Suppressor macrophage treated with lipopolysaccharide for 4 hours (primary cell): ENCODE measurements at places on chromosomes 2 and 18.
A peak's percentile ranks its signal among the peaks of the same experiment; 100 is the strongest.

GRCh38 chr2:163732727-163733126 is 3.1 kb downstream of the FIGN start:
- no peak for DNase-seq

DNA sequence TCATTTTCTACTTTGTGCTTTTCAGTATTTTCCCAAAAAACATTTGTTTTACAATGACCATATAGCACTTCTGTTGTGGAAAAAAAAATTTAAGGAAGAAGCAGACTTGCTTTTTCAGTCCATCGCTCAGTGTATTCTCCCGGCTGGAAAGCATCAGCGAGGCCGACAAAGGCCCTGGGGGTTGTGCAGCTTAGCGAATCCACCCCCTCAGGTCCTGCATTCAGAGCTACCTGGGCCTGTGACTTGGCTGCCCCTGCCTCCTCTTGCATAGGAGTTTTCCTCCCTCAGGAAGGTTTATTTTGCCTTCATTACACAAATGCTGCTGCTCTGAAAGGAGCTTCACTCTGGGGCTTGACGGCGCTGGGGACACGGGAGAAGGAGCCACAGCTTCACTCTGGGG is 244.4 kb upstream of the MGAT5 start:
- no peak for DNase-seq

- no peak for DNase-seq
These were observed 49.2 kb upstream of the LGALSL start for GRCh38 chr2:64404743-64405142.

DNA sequence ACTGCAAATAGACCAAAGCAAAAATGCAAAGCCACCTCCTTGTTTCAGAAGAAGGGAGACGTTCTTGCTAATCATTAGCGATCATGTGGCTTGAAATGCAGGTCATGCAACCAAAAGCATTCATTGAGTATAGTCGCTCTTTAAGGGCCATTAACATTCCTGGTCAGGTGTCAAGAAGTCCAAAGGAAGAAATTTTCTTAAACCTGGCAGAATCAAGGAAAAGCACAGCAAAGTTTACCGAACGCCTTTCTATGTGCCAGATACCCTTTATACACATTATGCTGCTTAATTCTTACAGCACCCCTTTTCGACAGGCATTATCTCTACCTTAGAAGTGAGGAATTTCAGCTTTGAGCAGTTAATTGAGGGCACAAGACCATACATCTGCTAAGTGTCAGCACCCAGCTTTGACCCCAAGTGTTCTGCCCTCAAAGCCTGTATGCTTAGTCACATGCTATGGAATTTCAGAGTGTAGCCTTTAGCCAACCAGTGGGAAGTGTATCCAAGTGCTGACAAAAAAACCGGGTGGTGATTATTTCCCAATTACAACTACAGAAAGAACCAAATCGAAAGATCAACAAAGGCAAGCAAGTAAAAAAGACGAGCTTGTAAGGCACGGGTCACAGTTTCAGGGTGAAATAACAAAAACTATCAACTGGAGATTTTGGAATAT is 70.8 kb downstream of the EPHA4 start:
- DNase-seq, result no peak

GRCh38 chr2:3630631-3631030 is 27.4 kb upstream of the ALLC start:
- no peak for DNase-seq

DNA sequence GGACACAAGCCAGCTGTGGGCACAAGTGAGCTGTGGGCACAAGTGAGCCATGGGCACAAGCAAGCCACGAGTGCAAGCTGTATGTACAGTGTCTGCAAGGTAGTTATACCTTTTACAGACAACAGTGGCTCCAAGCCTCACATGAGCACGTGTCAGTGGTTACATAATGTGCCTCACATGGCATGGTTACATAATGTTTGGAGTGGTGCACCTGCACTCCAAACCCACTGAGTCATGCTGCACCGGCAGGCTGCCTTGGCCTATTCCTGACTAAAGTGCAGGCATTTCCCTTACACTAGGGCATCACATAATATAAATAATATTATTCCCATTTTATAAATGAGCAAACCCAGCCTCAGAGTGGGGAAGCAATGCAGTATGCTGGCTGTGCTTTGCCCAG is 62.6 kb downstream of the MARCO start:
- DNase-seq, result no peak

DNA sequence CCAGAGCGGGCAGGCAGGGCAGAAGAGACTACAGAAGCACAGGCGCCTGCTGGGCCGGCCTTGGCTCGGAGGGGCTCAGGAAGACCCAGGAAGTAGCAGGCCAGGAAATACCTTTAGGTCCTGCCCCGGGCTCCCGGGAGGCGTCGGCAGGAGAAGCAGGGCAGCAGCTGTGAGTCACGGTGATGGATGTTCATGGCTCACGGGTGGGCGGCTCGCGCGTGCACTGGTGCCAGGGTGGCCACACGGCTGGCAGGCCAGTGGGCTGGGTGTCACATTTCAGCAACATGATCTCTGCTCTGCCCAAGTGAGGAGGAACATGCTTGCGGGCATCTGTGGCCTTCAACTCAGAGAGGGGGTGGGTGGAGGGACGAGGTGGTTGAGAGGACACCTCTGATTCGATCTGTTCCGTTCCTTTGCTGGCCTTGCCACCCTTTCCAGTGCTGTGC is 139.3 kb downstream of the KLHL29 start:
- DNase-seq, result no peak

GRCh38 chr2:39150102-39150562 is 29.3 kb upstream of the SOS1 start:
- no peak for DNase-seq

DNA sequence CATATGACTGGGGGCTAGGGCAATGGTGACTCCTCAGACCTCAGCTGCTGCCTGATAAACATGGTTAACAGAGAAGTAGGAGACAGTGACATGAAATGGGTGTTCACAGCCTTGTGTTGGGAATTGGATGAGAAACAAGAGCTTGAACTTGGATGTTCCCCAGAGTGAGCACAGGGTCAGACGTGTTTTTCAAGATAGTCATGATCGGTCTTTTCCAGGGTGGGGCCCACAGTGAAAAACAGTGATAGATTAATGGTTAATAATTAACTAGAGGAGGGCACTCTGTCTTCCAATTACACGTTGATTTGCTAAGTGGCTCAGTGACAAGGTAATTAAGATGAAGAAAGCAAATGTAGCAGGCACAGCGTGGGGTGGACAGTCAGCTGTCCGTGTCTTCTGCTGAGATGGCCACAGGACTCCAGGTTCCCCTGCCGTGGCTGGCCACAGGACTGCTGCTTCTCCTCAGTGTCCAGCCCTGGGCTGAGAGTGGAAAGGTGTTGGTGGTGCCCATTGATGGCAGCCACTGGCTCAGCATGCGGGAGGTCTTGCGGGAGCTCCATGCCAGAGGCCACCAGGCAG is at the start of gene UGT1A3:
TSS of gene UGT1A3 (plus strand) at position 320 of the 579 bp plus-strand sequence. CDS start at position 405, 85 bp downstream.
- DNase-seq, result no peak

- peak; percentile 43 for DNase-seq
These were observed 49.9 kb upstream of the CALCRL start for GRCh38 chr2:187497858-187498463.

GRCh38 chr2:101012054-101012705 is 10.1 kb downstream of the RPL31 start:
- DNase-seq, result no peak

DNA sequence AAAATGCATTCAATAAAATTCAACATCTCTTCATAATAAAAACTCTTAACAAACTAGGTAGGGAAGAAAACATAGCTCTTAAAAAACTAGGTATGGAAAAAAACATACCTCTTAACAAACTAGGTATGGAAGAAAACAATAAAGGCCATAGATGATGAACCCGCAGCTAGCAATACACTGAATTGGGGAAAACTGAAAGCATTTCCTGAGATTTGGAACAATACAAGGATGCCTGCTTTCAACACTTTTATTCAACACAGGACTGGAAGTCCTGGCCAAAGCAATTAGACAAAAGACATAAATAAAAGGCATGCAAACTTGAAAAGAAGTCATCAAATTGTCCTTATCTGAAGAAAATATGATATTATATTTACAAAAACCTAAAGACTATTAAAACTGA is 67.8 kb downstream of the NCKAP1 start:
- DNase-seq, result no peak

- DNase-seq, result peak; percentile 70
These were observed 685 bp downstream of the SMAD4 start for GRCh38 chr18:51030537-51031258.

DNA sequence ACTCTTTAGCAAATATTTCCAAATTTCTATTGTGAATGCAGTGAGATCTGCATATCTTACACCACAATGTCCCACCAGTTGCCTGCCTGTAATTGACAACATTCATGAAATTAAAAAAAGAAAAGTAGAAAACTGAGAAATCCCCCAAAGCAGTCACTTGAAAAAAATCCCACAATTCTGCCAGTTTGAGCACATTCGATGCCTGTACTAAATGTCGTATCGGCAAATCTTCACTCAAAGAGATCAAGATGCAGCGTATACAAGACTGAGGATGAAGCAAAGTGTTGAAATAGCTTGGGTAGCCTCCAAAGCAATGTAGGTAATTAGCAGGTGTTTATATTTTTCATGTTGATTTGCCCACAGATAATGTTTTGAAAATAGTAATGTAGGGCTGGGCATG is 186.7 kb upstream of the ZEB2 start:
- no peak for DNase-seq

DNA sequence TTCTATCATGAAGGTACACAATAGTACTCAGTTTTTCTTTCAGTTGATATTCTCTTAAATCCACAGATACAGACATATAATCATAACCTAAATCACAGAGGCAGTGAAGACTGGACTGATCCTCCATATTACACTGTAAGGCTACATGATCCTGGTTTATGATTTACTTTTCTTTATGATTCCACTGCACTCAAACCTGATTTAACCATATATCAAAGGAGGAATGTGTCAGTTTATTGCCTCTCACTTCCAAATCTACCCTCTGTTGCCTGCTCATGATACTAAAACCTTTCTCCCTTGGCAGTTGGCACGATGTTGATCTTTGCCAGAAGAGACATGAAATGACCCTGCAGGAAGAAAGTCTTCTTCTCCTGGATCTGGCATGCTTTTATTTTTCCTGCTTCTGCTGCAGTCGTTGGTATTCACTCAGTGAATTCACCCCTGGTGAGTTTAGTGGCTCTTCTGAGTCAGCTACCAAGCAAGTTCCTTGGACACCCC is 426.4 kb downstream of the MBD2 start:
- no peak for DNase-seq

DNA sequence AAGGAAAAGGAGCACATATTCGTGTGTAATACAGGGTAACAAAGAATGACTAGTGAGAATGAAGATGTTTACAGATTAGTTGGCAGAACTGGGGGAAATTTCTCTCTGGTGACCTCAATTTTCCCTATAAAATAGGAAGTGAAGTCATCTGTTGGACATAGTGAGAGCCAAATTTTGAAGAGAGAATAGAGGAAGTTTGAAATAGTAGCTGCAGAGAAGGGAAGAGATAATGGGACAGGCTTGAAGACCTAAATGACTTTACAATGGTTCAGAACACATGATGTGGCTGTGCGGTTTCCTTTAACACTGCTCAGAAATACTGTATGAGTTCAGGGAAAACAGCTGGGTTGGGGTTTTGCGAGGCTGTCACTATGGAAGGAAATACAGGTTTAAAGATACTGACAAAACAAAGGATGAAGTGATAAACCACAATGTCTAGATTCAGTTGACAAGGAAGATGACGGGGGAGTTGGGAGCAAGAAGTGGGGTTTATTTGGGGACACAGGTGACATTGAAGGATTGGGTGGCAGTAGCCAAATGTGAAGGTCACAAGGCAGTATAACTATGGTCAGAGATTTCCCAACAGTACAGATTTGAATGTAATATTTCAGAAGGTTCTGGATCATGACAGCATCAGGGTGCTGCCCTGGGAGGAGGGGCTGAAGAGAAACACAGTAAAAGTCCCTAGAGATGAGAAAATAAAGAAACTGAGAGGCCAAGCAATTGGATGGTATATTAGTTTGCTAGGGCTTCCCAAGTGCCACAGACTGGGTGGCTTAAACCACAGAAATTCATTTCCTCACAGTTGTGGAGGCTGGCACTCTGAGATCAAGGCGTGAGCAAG is 82.6 kb upstream of the TANK start:
- peak; percentile 95 for DNase-seq

- DNase-seq, result peak; percentile 29
These were observed 91.6 kb upstream of the ARL5A start for GRCh38 chr2:151919786-151920185.

- no peak for DNase-seq
These were observed 205.7 kb downstream of the BCL11A start for GRCh38 chr2:60347781-60348180.

- DNase-seq, result peak; percentile 68
These were observed 88.5 kb downstream of the SH3RF3 start for GRCh38 chr2:109217362-109218086.

GRCh38 chr2:191870744-191871143 is 23.9 kb upstream of the CAVIN2 start:
- no peak for DNase-seq

DNA sequence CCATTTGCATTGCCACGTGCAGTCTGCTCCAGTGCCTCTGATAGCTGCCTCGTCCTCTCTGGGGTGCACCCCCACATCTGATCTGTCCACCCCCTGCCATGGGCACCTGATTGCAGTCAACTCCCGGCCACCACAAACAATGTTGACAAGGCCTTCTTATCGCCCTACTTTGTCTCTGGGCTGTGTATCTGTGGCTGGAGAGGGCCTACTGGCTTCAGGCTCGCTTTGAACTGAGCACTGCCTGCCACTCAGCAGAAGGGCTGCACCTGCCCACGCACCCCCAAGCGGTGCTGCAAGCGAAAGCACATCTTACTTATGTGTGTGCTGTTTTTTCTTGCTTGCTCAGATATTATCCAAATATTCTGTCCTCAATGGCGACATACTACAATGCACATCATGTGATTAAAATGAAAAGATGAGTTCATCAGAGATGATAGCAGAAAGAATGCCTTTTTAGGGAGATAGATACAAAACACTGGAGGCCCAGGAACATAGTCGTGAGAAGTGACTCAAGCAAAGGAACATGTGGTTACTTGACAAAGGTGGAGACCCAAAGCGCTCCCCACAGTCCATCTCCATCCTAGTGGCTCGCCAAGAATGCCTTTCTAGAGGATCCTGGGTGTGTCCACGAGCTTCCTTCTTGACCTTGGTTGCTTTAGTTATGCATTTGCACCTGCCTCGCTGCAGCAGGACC is 28.8 kb downstream of the FBLN7 start:
- no peak for DNase-seq

DNA sequence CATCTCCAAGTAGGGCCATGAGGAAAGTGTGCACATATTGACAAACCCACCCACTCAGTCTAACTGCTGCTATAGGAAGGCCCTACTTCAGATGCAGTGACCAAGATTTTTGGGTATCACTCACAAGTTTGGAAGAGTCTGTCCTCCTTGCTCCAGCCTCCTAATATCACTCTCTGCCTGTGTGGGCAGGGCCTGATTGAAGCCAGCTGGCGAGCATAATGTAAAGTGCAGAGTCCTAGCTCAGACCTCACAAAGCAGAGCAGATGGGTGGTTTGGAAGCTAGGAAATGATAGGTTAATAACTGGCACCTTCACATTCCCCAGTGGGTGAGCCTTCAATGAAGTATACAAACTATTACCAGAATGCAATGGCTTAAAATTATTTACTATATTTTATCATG is 11.2 kb upstream of the SULT1C3 start:
- no peak for DNase-seq
